ENCODE measurements at places on chromosomes 2 and 18. TPM values are rescaled to one million over a fixed set of nuclear protein-coding genes. Genes with fewer than 3 reads are reported as not detected.

DHRS9 gene
- 0.21 TPM for total RNA-seq

PDE11A gene
- total RNA-seq: not detected

KCNF1 gene
- 0.39 TPM for total RNA-seq

TMEM18 gene
- 49.6 TPM for total RNA-seq

FIGN gene
- 19.5 TPM for total RNA-seq

NT5DC4 gene
- total RNA-seq: not detected

CRYGD gene
- total RNA-seq: not detected

MEP1B gene
- 0.28 TPM for total RNA-seq

GCA gene
- total RNA-seq: 21.3 TPM

SPATA3 gene
- not detected for total RNA-seq

NEURL3 gene
- total RNA-seq: 1.2 TPM

TRIB2 gene
- total RNA-seq: 43.2 TPM

DNA sequence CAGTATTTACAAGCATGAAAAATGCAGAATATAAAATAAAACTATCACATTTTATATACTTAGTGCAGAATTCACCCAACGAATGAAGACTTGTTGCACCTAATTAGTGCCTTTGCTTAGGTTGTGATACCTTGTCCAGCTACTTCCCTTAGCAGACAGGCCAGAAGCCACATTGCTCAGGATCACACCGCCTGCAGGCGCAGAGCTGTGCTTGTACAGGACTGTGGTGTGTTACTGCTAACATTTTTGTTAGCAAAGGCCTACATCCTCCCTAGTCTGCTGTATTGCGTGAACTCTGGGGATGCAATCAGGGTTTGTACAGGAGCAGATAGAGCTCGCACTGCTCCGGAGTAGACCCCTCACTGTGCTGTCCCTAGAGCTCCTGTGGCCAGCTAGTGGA is 336.9 kb downstream of the CBLN2 start:
- no peak for DNase-seq

- no peak for DNase-seq
These were observed 117.3 kb downstream of the CTIF start for GRCh38 chr18:48656176-48656575.

- DNase-seq: no peak
These were observed 164.0 kb upstream of the SIX3 start for GRCh38 chr2:44777537-44777936.

GRCh38 chr2:66466433-66466832 is 31.5 kb downstream of the MEIS1 start:
- DNase-seq: no peak

GRCh38 chr18:78165525-78165924 is 814.1 kb upstream of the SALL3 start:
- no peak for DNase-seq

DNA sequence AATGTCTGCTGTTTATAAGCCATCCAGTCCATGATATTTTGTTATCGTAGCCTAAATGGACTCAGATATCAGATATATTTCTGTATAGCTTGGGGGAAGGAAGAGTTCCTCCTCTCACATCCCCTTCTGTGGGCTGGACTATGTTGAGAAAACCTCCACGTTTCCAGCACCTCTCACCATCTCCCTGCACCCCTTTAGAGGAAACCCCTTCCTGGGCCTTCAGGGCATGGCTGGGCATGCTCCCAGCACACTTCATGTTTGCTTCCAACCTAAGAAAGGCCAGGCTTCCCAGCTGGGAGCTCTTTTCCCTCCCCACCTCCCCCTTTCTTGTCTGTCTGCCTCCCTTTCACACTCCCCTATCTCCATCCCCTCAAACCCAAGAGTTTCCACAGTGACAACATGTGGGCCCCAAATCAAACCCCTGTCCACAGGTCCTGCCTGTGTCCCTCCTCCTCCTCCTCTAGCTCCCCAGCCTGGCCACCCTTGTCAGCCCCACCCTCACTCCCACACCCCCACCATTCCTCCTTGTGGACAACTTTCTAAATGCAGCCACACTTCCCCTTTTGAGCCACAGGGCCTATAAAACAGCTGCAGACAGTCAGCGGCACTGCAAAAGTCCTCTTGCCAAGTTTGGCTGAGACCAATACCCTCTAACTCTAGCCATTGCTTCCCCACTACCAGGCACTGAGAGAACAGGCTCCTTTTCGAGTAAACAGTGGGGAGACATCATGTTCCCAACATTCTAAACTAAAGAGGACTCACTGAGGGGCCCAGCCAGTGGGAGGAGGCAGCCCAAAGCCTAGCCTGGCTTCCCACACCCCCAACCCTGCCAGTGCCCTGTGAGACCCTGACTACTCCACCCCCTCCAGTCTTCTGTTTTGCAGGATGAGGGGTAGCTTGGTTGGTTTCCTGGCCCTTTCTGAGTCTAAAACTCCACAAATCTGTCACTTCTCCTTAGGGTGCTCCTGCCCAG is 120.5 kb downstream of the ZFP36L2 start:
- no peak for DNase-seq

DNA sequence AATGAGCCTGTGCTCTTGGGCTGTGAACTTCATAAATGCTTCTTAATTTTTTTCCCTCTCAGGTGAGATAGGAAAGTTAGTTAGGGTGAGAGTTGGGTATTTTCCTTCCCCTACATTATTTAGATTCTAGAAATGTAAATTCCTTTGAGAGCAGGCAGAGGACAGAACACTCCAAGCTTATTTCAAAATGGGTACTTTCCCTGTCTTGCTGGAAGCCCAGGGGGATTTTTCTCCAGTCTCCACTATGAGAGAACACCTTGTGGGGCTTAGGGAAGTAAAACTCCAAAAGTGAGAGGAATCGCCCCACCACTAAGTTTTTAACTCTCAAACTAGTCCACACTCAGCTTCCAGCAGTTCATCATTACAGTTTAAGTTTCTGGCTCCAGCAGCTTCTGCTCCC is 253.2 kb upstream of the CTAGE1 start:
- no peak for DNase-seq

DNA sequence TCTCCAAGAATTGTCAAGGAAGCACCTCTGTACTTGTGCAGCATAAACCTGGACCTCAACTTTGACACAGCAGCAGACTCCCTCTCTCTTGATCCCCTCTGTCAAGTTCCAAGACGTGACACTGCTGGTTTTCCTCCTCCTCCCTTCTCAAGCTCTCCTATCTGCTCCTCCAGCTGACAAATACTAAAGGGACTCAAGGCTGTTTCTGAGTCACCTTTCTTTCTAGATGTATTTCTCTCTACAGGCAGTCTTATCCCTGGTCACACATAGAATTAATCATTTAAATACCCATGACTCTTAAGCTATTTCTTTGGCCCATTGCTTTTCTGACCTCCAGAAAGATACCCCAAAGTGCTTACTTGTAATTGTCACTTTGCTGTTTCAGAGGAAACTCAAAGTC is 53.5 kb downstream of the SEPTIN10 start:
- DNase-seq: no peak

DNA sequence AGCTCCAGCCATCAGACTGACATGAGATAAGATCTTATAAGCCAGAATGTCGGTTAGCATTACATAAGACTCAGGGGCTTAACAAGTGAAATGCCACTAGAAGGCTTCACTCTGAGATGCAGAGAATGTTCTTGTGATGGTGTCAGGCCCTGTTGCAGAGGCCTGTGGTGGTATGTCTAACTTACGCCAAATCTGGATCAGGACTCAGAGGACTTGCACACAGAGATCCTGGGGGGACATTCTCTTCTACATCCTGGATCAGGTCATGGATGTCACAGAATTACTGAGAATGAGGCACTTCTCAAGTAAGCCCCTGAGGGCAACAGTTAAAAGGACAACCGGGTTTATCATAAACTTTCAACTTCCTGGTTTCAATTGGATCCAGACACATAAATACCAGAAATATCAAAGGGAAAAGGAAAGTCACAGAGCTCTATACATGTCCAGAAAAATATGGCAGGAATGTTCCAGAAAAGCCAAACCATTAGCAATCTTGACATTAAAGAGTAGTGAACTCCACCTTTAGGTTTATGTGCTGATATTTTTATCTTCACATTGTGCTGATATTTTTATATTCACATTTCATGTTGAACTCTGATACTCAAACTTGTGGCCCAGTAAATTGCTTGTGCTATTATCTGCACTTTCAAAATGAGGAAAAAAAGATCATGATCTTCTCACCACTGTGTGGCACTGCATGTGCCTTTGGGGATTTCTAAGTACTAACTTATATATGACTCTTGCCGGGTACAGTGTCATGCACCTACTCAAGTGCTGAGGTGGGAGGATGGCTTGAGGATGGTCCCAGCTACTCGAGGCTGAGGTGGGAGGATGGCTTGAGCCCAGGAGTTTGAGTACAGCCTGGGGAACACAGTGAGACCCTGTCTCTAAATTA is 137.5 kb upstream of the RNF152 start:
- no peak for DNase-seq

- no peak for DNase-seq
These were observed 195.1 kb downstream of the ACKR3 start for GRCh38 chr2:236764716-236765115.

GRCh38 chr2:96131813-96132745 is 6.2 kb downstream of the ASTL start:
- DNase-seq: no peak

- no peak for DNase-seq
These were observed 206.0 kb downstream of the NCK2 start for GRCh38 chr2:105950521-105951383.

DNA sequence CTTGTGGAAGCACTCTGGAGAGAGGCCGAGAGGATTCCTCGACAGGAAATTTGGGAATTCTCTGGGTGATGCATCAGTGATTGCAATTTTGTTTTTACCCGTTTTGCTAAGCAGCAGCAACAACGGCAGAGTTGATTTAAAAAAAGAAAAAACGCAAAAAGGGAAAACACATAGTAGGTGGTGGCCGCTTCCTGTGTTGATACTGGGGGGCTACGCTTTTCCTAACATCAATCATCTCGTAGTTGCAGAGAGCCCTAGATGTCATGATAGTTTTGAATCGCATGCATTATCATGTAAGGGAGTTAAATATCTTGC is 271 bp upstream of the RBM43 start:
- DNase-seq: no peak

GRCh38 chr2:69013840-69014821 is 1.2 kb downstream of the ANTXR1 start:
- no peak for DNase-seq

GRCh38 chr18:48962252-48962993 is 11.7 kb upstream of the SMAD7 start:
- DNase-seq: no peak

DNA sequence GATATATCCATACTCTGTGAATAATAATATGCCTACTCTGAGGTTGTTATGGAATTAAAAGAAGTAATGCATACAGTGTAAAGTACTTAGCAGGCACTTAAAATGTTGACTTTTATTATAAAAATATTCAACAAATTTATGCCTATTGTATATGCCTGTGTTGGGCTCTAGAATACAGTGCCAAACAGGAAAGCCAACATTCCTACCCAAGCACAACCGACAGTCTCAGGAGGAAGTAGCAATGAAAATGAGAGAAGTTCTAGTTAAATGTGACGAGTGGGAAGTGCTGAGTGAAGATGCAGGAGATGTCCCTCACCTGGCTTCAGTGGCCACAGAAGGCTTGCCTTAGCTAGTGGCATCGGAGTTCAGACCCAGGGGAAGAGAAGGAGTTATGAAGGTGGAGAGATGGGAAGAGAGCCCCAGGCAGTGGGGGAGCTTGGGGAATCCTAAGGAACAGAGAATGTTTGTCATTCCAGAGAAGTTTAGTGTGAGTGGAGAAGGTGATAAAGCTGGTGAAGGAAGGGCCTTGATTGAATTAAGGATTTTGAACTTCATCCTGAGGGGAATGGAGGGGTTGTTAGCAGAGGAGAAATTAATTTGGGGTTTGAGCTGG is 105.4 kb upstream of the CNGA3 start:
- DNase-seq: no peak

- no peak for DNase-seq
These were observed 156.0 kb downstream of the PXDN start for GRCh38 chr2:1588051-1588977.

DNA sequence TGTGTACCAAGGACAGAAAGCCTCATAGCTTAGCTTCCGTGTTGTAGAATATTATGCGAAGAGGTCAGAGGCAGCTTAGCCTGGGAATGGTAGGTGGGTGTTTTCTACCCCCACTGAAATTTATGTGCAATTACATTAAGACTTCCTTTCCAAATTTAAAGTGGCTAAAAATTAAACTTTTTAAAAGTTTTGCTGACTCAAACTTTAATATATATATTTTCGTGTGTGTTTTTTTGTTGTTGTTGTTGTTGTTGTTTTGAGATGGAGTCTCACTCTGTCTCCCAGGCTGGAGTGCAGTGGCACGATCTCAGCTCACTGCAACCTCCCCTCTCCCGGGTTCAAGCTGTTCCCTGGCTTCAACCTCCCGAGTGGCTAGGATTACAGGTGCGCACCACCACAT is 4.3 kb upstream of the RAB1A start:
- DNase-seq: no peak

GRCh38 chr2:205733648-205734047 is 51.3 kb downstream of the NRP2 start:
- DNase-seq: no peak

DNA sequence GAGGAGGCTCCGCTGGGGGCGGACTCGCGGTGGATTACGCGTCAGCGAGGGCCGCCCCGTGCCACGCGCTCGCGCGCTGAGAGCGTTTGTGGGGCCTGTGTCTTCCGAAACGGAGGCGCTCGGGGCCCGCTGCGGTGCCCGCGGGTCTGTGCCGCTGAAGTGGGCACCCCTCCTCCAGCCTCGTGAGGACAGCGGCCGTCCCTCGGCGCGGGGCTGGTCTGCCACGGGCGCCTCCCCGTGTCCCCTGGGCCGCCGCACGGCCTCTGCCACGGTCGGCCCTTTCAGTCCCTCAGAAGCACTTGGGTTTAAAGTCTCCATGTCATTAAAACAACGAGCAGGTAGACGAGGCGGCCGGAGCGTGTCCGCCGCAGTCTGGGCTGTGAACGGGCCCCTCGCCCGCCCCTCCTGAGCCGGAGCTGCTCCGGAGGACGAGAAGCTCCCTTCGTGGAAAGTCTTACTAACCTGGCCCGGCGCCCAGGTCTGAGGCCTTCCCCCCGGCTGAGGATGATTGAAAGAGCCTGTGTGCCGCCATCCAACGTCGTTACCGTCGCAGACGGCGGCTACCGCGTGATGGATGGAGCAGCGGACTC is 97.6 kb downstream of the NFATC1 start:
- DNase-seq: no peak

DNA sequence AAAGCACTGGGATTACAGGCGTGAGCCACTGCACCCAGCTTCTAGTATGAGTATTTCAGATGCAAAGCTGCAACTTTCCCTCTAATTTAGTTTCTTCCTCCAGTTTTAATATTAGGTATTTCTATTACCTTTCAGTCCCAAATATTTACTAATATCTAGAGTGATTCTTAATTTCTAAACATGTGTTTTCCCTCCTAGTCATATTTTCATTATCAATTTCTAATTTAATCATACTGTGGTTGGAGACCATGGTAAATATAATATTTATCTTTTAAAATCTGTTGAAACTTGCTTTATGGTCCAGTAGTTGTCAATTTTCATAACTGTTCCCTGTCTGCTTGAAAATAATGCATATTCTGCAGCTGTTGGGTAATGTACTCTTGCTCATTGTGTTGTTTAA is 245.9 kb upstream of the REV1 start:
- DNase-seq: no peak

DNA sequence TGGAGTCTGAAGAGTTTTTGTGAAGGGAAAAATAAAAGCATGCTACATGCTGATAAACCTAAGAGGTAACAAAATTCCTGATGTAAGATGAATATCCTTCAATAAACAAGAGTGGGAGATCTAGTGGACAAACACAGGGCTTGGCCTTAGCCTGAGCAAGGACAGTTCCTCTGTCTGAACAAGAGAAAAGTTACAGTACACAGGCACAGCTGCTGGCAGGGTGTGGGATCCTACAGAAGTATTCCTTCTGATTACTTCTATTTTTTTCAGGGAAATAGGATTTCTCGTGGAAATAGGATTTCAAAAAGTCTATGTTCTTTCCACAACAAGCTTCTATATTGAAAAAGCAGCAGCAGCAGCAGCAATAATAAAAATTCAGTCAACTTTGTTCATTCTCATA is 54.1 kb downstream of the NBAS start:
- no peak for DNase-seq

Data from Panc1 (cell line).